ENCODE measurements at places on chromosomes 2 and 18.
A peak's percentile ranks its signal among the peaks of the same experiment; 100 is the strongest.

DNA sequence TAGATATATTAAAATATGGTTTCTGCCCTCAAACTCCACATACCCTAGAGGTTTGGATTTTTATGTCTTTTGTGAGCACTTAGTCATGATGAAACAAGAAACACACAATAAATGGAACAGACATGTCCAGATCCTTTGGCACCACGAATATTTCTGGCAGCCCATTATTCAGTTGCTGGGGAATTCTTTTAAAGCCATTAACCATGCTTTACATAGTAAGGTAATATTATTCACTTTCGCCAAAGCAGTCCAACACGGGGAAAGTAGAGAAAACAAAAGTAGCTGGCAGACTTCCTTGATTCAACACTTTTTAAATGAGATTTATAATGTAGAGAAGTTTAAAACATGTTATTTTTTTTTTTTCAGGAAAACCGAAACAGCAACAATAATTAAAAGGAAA is 235.4 kb downstream of the PIEZO2 start:
- no peak for DNase-seq

DNA sequence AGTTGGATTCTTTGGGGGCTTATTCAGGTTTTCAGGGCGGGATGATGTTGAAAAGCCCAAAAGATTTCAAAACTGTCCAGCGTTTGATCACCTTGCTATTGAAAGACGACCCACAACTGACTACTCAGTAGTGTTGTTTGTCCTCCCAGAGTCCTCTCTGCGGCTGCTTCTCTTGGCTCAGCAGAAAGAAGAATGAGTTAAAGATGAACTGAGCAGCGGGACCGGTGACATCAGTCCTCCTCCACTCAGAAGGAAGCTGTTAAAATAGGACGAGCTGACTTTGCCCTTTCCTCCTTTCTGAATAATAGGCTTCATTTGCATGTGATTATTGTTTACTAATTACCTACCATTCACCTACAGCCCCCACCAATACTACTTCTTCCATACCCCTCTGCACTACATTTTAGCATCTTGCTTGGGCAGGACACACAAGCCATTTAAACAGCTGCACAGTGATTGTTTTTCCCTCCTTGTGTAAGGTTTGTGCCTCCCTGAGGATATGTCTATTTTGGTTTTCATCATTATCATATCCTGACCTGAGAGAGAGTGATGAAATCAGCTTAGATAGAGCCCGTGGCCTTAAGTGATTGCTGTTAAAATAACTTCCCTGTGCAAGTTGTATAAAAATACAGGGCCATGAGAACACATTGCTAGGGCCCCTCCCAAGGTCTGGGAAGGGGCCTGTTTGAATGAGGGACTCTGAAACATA is 261.8 kb downstream of the FHOD3 start:
- no peak for DNase-seq

GRCh38 chr2:20241973-20242726 is 17.2 kb upstream of the SDC1 start:
- peak; percentile 40 for DNase-seq

GRCh38 chr2:10552220-10552870 is 104.2 kb upstream of the ODC1 start:
- no peak for DNase-seq

- no peak for DNase-seq
These were observed 510.9 kb downstream of the TXNL1 start for GRCh38 chr18:56127322-56128099.

DNA sequence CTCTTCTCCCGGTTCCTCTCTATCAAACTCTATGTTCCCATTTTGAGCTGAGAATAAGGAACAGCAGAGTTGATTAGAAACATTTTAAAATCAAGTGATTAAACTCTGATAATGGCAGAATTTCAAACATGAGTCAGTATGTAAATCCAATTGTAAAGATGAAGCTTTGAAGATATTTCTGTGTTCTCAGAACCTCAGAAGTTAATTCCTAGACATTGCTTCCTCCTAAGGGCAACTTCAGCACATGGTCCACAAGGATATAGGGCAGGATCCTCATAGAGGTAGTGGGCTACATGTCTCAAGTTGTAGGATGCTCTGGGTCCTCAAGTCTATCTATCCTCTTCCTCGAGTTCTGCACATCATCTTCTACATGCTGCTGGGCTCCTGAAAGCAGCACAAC is 46.3 kb downstream of the QPCT start:
- no peak for DNase-seq

GRCh38 chr2:1681323-1682180 is 62.8 kb downstream of the PXDN start:
- no peak for DNase-seq

GRCh38 chr2:46951290-46952064 is 35.9 kb upstream of the MCFD2 start:
- no peak for DNase-seq

DNA sequence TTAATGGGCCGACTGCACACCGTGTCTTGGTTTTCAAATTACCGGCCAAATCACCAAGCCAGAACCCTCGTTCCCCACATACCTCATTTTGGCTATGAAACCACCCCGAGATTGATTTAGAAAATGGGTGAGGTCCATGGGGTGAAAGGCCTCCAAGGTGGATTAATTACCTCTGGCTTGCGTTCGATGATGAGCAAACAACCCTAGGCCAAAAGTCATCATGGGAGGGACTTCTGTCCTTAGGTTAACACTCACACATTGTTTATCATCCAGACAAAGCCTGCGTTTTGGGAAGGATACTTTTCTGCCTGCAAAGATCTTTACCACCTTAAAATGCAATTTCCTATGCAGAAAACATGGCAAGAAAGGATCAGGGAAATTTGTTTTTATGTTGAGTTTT is 48.5 kb downstream of the GALR1 start:
- no peak for DNase-seq

GRCh38 chr18:72419914-72420313 is 124.2 kb downstream of the CBLN2 start:
- DNase-seq, result no peak

DNA sequence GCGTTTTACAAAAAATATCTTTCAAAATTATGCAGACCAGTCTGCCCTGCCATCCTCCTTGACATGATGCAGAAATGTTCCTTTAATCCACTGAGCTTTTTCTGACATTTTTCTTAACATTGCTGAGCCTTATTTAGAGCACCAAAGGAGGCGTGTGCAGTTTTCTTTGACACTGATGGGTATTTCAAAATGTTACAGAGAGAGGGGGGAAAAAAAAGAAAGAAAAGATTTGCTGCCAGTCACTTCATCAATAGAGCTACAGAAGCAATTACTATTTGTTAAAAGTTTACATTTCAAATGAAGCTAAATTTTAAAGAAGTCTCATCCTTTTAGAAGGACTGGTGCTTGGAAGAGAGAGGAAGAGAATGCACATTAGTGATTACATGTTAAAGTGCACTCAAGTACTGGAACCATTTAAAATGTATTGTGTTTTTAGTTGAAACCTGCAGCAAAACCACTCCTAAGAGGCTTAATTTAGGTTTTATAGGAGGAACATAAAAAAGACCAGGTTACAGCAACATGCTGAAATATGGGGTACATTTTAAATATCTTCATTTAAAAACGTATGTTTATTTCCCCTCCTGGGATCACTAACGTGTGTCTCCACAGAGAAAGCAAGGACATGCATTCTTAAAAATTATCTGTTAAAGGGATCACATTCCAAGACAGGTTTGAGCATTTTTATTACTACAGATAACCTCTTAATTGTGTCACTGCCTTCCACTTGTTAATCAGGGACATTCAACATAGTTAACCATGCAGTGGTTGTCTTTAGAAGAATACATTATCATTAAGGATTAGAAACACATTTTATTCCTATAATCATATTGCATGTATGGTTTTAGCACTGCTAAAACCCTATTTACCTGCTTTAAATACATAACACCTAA is 258.4 kb downstream of the MEIS1 start:
- DNase-seq, result no peak

- peak; percentile 59 for DNase-seq
These were observed 117.3 kb downstream of the PLB1 start for GRCh38 chr2:28613186-28613585.

- DNase-seq, result no peak
These were observed 128.4 kb upstream of the CBLN2 start for GRCh38 chr18:72672364-72673184.

DNA sequence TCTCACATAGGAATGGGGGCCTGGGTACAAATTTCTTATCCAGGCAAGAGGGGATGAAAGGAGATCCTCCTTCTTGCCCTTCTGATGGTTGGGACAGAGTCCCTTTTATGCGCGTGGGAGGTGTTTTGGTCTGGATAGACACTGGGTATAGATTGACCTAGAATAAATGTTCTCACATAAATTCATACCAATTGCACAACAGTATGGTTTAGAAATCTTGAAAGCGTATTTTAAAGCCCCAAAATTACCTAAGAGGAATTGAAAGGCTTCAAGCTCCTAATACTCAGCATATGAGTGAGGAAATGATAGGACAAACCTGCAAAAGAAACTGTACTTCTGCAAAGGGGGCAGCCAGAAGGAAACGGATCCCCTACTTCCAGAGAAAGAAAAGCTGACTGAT is 2.6 kb upstream of the BCL2 start:
- DNase-seq, result no peak

GRCh38 chr18:37362158-37362890 is 203.3 kb downstream of the CELF4 start:
- no peak for DNase-seq

- no peak for DNase-seq
These were observed 50.3 kb upstream of the B3GNT2 start for GRCh38 chr2:62145478-62146100.

GRCh38 chr18:48493434-48494230 is 45.2 kb upstream of the CTIF start:
- no peak for DNase-seq

- no peak for DNase-seq
These were observed 636.1 kb downstream of the TDRD15 start for GRCh38 chr2:21759819-21760218.

- no peak for DNase-seq
These were observed 106.7 kb downstream of the METTL8 start for GRCh38 chr2:171327043-171327496.

- no peak for DNase-seq
These were observed 47.8 kb downstream of the SLC4A3 start for GRCh38 chr2:219675221-219675620.

DNA sequence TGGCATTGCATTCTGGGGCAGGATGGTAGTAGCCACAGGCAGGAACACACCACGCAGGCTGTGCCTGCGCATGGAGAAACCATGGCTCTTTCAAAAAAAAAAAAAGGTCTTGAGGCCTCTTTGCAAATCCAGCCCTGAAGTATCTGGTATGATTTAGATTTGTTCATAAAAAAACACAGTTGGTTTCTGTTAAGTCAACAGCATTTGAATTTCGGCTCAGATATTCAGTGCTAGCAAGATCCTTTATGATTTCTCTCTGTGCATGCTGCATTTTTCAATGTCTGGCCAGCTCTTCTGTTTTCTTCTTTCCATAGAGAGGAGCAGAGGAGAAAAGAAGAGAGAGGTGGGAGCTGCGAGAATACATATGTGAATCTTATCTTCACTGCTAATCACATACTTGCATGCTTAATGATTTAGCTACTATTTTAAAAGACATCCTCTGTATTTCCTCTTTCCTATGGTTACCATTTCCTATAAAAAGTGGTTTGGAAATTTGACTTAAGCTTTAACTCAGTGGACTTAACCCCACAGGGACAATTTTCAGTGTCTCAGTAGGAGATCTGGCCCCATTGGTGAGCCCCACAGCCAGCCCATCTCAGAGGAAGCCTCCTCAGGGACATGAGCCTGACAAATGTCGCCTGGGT is 214.3 kb upstream of the APCDD1 start:
- DNase-seq, result no peak

DNA sequence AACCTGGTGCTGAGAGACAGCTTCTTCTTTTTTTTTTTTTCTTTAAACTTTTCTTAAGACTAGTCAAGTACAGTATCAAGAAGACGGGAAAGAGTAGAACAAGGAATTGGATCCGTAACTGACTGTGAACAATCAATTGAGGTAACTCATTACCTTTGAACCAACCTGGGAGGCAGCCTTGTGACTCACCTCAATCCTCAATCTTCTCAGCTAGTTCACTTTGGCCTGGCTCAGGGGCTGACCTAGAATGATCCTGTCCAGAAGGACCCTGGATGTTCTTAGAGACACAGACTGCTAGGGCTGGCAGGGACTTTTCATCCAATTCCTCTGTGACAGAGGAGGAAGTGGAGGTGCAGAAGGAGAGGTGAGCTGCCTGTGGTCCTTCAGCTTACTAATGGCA is 1.5 kb upstream of the LTBP1 start:
- no peak for DNase-seq

DNA sequence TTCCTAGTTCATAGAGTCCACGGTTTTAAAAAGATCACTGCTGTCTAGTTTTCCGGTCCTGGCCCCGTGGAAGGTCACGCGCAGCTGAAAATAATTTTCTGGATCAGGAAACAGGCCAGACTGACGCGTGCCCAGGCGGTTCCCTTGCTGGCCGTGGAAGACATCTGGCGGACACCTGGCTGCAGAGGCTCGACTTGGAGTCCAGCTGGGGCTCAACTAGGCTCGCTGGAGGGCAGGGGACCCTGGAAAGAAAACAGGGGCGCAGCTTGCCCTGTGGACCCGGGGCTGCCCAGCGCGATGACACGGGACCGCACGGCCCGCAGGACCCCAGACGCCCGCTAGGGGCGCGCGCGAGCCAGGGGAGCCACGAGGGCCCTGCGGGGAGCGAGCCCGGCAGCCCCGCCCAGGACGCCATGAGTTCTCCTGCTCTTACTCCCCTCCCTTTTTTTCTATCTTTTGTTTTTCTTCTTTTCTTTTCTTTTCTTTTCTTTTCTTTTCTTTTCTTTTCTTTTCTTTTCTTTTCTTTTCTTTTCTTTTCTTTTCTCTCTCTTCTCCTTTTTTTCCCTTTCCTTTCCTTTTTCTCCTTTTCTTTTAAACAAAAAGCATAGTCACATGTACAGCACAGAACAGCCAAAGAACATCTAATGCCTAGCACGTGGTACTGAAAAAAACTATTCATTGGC is 43.2 kb upstream of the UBE2F start:
- DNase-seq, result peak; percentile 87

All from CD4-positive, alpha-beta T cell treated with Interleukin-17A for 4 hours (primary cell).